ENCODE measurements at places on chromosomes 4 and X.

- no peak for DNase-seq
These were observed 515.3 kb upstream of the ARX start for GRCh38 chrX:25531096-25531495.

- no peak for DNase-seq
These were observed 37.5 kb downstream of the PIGG start for GRCh38 chr4:536351-536972.

GRCh38 chr4:98652996-98653395 lies 5.4 kb downstream of the TSPAN5 start:
- DNase-seq: no peak

GRCh38 chrX:74923942-74924448 lies 1.3 kb downstream of the NEXMIF start:
- DNase-seq: no peak

DNA sequence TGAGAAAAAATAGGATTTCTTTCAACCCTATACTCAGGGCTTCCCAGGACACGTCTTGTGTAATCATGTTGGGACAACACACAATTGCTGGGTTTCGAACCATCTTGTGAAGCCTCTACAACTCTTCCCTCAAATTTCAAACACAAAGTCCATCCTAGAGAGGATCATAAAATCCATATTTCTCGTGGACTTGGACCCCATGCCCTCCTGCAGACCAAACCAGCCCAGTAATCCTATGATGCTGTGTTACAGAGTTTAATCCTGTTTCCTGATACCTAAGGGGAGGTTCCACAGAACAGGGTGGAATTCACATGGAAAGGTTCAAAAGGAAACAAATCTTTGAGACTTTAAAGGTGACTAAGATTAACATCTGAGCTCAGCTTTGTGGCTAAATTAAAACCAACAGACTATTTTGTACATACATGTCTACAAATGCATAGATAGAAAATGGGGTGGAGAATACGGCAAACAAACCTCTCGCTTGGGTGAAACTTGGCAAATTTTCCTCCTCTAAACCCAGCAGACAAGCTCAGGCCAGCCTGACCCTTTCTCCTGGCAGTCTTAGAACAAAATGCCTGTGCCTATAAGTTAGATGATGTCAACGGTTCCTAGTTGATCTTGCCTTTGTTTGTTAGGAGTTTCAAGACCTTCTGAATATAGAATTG lies 38.1 kb downstream of the EGFL6 start:
- no peak for DNase-seq

DNA sequence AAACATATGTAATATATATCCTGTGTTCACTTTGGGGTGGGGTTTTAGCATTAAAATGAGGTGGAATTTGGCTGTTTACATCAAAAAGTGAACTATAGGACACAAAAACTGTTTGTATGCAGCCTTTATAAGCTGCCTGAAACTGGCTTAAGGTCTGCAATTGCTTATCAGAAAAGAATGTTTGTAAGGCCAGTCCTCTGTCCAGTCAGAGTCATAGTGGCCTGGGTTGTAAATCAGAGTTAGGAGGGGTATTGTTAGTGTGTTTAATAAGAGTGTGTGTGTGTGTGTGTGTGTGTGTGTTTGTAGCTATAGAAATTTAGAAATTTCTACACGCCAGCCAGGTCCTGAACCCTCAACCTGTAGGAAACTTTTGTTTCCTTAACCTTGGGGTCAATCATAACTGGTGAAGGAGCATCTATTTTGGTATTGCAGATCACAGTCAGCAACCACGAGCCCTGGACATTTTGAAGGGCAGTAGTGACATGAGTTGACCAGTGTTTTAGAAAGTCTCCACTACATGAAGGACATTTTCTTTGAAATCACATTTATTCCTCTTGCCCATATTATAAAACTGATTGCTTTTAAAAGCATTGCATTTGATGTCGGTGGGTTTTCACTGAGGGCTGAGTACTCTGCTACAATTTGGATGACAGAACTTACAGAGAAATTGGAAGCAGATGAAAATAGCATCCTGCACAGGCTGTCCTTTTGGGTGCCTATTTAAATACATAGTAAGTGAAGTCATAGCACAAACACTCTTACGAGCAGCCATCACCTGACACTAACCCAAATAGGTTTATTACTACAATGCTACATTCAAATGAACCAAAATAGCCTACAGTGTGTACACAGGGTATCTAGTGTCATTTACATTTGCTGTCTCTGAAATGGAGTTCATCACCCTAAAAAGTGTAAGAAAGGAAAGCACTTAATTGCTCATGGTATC lies 11.2 kb upstream of the TMEM154 start:
- DNase-seq: no peak

DNA sequence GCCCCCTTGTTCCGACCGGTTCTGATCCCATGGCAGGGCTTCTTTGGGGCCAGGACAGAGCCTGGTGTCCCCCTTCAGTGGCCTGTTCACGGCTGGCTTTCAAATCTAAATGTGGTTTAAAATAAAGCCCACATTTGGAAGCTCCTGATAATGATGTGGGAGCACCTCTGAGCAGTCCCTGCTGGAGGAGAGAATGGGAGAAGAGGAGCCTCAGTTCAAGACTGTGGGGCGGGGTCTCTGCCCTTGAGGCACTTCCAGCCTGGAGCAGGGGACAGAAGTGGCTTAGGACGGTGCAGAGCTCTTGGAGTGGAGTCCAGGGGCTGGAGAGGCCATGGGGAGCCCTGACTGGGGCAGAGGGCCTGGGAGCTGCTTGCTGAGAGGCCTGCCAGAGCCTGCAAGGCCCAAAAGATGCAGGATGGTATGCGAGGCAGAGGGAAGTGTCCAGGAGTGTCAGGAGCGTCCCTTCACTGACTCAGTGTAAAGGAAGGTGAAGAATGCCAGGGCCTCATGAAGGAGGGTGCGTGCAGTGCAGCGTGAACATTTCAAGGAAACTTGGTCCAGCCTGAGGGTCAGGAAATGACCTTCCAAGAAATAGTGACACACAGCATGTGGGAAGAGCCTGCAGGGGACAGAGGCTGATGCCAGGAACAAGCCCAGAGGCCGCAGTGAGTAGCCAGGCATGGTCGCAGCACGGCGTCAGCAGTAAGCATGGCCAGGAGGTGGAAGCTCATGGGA lies 21.1 kb upstream of the TADA2B start:
- no peak for DNase-seq

DNA sequence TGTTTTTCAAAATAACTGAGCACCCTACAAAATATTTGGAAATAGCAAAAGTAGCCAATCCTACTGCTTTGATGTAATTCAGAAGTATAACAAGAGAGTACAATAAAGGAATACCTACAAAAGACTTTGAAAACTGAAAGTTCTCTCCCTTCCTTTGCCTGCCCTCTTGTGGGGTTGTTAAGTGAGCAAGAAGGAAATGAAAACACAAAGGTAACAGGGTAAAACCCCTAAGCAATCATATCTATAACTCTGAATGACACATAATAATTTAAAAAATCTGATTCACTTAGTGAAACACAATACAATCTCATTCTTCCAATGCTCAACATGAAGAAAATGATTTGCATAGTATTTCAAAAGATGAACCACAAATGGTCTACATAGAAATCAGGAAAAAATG lies 98.2 kb downstream of the FRYL start:
- no peak for DNase-seq

DNA sequence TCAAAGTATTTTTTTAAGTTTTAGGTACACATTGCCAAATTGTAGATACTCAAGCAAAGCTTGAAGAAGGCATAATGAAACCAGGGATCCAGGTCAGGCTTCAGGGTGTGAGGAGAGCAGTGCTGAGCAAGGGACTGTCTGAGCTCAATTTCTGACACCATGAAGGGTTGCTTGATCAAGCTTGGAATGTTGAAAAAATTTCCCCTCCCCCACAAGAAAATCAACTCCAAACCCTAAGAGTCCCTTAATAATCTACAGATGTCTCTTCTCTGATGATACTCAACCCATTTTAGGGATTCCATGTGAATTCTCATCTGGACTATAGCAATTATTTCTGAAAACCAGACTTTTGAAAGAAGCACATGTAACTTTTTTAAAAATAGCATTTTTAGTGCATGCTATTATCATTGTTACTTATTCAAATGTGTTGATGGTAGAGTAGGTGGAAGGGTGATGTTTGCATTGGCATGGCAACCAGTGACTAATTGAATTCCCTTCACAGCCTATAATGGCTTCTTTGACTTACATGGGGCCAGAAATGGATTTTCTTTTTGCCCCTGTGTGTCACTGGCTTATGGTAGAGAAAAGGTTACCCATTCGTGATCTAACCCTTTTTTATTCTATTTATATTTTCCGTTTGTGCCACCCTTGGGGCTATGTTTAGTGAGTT lies 252.0 kb downstream of the FBXW7 start:
- DNase-seq: no peak

DNA sequence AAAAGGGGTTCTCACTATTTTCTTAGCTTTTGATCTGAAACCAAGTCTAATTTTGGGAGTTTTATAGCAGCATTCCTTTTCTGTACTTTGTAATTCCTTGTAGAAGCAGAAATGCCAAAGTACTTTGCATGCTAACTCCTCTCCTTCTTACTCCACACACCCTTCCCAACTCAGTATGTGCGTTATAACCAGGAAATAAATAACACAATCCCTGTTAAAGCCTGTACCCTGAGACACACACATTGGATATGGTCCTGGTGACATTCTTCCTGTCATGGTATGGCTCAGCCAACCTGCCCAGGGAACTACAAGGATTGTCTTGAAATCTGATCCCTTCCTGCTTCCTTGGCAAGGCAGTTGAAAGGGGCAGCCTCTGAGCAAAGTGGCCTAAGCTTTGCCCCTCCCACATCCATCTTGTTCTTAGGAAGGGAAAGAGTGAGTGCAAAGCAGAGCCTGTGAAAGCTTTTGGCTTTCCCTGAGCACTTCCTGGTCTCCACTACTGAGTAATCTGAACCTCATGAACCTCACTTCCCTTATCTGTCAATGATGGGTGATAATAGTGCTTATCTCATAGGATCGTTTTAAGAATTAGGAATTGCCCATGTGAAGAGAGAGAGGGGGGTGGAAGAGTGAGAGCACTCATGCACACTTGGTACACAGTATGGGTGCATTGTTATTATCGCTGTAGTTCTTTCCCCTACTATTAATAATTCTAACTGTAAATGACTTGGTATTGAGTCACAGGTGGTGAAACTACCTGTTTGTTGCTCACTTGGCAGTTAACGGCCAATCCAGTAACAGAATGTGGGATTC lies 109.3 kb downstream of the AFF2 start:
- DNase-seq: no peak

- no peak for DNase-seq
These were observed 19.5 kb downstream of the ZAR1 start for GRCh38 chr4:48509543-48509942.

GRCh38 chr4:54378461-54378860 lies 149.4 kb downstream of the PDGFRA start:
- no peak for DNase-seq

DNA sequence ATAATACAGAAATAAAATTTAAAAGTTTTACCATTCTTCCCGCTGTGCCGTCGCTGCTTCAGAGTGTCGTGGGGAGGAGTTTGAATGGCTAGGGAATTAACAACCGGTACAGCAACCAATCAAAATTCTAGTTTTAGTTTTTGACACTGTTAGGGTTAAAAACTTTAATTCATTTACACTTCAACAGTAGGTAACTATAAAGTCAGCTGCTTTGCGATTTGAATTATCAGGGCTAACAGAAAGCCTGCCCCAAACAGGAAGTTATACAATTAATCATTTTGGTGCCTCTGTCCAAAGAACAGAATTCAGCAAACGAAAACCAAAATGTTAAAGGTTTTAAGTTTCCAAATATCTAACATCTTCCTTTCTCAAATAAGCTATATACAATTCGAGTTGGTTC lies 2.3 kb downstream of the HNRNPD start:
- no peak for DNase-seq

GRCh38 chrX:30592831-30593230 lies 15.3 kb upstream of the TASL start:
- DNase-seq: no peak

- DNase-seq: no peak
These were observed 137.3 kb upstream of the ANXA10 start for GRCh38 chr4:167955006-167955405.

DNA sequence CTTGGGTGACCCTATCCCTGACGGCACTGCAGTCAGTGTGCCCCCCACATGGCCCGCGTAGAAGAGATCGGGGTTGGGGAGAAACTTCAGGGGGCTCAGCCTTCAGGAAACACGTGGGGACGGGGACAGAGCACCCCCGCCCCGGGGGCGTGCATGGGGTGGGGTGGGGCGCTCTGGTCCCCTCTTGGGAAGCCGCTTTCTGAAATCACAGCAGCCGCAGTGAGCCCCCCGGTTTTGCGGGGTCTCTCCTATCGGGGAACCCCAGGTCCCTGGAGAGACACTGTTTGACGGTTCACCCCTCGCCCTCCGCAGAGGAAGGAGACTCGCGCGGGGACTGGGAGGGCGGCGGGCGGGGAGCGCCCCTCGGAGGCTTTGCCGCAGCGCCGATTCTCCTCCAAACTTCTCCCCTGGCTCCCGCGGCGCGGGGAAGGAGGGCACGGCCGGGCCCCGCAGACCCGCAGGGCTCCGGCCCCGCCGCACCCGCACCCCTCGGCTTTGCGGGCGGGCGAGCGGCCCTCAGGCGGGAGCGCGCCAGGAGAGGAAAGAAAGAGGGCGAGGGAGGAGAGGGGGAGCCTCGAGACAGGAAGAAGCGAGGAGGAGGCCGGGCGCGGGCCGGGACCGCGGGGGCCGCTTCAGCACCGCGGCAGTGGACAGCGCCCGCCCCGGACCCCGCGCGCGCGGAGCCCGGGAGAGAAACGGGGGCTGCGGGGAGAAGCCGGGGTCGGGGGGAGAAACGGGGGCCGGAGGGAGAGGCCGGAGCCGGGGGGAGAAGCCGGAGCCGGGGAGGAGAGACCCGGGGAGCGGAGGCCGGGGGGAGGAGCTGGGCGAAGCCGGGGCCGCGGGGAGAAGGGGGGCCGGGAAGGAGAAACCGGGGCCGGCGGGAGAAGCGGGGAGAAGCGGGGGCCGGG lies 612 bp downstream of the CPLX1 start:
- no peak for DNase-seq

DNA sequence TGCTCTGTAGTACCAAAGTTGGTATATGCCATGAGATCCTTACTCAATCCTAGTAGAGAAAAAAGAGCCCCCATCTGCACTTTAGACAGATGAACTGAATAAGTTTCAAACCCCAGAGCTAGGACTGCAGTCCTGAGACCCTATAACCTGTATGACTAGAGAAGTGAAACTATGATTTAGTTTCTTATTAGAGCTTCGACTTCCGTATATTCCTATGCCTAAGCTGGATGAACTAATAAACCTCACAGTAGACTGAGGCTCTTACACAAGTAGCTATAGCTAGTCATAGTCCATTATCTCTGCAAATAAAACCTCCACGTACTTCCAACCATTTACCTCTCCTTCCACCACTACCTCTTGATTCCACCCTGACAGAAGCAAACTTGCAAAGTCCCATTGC lies 6.3 kb upstream of the OTUD4 start:
- no peak for DNase-seq

DNA sequence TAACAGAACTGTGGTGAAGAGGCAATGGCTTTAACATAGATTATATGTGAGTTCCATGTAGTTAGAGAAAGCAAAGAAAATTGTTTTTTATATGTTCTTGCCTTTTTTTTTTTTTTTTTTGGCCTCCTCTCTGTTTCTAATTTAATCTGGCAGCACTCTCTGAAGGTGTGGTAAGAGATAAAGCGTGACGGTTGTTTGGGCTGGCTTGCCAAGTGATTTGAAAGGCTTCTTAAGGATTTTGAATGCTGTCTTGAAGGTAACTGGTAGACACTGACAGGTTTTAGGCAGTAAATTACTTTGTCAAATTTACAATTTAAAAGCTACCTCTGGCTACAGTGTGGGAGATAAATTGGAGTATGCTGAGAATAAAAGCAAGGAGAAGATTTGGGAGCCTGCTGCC lies 269.3 kb upstream of the HS3ST1 start:
- no peak for DNase-seq

All from stimulated activated CD8-positive, alpha-beta memory T cell treated with anti-CD3 and anti-CD28 coated beads, Interleukin-4, amount 100 ng/mL, for 24 hours (primary cell).